Trophoblast cell (in vitro differentiated cells and primary cell): ENCODE measurements at places on chromosomes 2 and 18.
A peak's percentile ranks its signal among the peaks of the same experiment; 100 is the strongest.

- no peak for DNase-seq
Measured at GRCh38 chr18:75830828-75831227, 403.3 kb upstream of the SMIM21 start.

DNA sequence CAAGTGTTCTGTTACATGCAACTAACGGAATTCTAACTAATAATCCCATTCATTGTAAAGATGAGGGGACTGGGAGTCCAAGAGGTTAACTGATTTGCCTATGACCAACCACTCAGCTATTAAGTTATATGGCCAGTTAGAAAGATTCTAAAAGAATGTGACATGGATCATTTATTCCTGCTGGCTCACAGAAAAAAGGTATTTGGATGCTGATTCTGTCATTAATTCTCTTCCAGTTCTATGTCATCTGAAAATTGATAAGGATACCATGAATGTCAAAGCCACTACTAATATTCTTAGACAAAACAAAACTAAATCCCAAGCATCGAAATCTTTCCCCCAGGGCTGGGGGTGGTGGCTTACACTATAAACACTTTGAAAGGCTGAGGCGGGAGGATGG lies 41.2 kb upstream of the GORASP2 start:
- no peak for DNase-seq

DNA sequence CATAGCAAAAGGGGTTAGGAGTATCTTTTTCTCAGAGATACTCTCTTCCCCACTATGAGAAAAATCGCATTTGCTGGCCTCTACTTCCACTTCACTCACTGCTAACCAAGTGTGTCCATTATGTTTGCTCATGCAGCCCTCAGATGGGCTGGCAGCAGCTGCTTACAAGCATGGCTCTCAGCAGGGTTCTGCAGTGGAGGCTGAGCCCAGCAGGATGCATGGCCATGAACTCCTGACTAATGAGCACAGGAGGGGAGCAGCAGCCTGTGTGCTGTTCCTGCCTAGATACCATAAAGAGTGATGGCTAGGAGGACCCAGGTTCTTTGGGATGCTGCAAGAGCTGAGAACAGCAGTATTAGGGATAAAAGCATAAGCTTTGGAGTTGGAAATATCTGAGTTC lies 316.9 kb upstream of the THSD7B start:
- DNase-seq: no peak

DNA sequence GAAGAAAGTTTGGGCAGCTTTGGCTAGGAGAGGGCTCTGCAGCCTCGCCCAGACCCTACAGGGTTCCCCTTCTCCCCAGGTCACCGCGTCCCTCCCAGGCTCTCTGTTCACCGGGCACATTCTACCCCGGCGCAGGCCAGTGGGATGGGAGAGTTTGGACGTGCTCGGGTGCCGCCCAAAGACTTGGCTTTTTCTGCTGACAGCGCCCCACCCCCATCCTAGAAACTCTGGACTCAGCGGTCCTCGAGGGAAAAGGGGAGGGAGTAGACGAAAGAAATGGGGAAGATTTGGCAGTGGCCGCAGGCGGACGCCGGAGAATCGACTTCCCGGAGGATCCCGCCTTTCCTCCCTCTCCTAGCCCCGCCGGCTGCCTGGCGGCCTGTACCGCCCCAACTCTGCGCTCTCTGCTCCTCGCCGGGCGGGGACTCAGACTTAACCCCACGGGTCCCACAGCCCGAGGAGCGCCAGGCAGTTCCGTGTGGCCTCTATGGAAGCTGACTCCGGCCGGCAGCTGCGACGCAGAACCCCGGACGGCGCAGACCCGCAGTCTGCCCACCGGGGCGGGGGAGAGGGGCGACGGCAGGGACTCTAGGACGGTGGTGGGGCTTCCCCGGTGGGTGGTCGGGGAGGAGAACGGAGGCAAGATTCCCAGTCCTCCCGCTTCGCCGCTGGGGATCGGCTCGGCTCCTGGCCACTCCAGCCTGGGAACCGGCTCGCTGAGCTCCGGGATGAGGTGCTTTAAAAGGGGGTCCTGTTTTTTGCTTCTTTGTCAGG lies 863 bp upstream of the SIX2 start:
- DNase-seq: peak; percentile 20

DNA sequence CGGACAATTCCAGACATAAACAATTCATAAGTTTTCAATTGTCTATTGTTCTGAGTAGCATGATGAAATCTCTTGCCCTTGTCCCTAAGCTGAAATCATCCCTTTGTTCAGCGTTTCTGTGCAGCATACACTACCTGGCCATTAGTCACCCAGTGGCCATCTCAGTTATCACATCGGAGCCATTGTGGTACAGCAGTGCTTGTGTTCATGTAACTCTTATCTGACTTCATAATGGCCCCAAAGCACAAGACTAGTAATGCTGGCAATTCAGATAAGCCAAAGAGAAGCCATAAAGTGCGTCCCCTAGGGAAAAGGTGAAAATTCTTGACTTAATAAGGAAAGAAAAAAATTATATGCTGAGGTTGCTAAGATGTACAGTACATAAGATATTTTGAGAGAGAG lies 127.2 kb downstream of the FHOD3 start:
- peak; percentile 75 for DNase-seq

DNA sequence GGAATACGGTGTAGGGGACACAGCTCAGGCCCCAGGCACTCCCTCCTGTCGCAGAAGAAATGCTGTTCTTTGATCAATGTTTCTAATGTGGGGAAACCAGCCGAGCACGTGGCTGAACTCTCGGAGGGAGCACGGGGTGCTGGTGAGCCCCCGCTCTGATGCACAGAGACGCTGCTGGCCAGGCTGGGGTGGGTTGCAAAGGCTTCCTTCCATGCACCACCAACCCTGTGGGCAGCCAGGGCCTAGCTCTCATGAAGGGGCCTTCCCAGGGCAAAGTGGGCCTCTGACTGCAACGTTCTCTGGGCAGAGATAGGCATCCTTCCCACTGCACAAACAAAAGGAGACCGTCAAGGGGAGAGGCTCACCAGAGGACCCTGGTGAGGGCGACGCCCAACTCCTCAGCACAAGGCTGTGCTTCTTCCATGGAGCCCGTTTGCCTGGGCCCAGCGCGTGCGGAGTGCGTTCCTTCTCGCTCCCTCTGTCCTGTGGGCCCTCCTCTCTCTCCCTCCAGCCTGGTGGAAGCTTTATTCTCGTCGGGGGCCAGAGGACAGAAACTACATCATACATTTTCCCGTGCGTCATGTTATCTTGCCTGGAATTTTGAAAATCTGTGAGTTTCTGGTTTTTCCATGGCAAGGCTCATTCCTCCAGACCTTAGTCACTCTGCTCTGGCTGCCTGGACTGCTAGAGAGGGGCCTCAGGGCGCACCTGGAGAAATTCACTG lies 61.1 kb upstream of the SP3 start:
- peak; percentile 94 for DNase-seq

GRCh38 chr2:39216346-39217191 lies 27.2 kb downstream of the CDKL4 start:
- DNase-seq: no peak

- peak; percentile 54 for DNase-seq
Measured at GRCh38 chr2:225010804-225011203, 31.5 kb downstream of the DOCK10 start.

- DNase-seq: no peak
Measured at GRCh38 chr2:3422161-3422779, 42.8 kb downstream of the TRAPPC12 start.

GRCh38 chr18:35389095-35389618 lies 12.0 kb upstream of the ZNF396 start:
- DNase-seq: no peak

DNA sequence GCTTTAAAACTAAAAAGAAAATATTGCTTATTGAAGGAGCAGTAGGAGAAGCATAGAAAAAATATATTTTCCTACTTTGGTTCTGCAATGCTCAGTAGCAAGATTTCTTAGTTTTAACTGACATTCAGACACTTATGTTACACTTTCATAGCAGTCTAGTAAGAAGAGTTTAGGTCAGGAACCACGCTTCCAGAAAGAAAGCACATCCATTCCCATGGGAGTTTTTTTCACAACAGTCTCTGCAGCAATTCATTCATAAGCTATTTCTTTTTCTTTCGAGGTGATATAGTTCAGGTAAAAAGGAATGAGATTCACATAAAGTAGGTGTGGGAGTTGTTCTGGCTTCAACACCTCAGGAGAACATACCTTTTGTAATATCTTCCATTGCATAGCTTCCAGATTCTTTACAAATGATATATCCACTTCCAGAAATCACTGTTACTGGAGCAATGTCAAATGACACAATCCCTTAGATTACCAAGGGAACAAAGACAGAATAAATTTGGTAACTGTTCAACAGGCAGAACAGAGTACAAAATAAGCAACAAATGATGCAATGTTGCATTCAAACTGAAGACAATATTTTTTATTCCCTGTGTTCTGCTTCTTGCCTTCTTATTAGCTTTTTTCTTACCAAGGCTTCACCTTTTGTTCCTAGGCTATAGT lies 95.2 kb upstream of the GULP1 start:
- DNase-seq: peak; percentile 21

- no peak for DNase-seq
Measured at GRCh38 chr2:241509155-241509784, 886 bp upstream of the STK25 start.

DNA sequence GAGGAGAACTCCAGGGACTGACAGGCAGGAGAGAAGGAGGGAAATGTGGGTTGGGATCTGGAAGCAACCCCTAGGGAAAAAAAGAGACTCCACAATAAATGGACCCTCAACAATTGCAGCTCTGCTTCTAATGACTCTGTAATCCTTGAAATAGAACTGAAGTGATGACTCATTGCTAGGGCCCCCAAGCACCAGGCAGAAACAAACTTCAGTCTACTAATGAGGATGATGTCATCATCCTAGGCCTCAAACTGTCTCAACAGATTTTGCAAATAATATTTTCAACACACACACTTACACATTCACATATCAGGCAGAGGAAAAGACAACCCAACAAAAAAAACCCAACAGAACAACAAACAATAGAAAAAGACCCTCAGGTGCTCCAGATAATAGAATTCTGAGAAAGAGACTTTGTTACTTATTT lies 143.3 kb downstream of the HDAC4 start:
- no peak for DNase-seq

DNA sequence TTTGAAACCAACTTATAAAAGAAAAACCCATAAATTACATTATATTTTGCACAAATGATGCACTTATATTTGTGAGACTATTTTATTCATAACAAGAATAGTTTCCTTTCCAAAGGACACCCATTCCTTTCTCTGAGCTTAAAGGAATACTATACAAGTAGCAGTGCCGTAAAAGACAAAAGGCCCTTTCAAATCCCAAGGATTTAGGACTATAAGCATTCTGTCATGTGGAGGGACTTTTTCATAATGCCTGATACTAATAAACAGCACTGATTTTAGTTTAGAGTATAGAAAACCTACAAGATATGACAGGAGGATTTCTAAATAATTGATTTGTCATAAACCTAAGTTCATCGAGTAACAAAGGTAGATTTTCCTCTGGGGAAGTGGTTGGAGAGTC lies 1134.2 kb upstream of the ZEB2 start:
- no peak for DNase-seq

- no peak for DNase-seq
Measured at GRCh38 chr2:30441023-30441422, 6.0 kb upstream of the LCLAT1 start.

GRCh38 chr18:73261243-73261642 lies 393.5 kb upstream of the NETO1 start:
- DNase-seq: peak; percentile 1

- no peak for DNase-seq
Measured at GRCh38 chr2:24707143-24707542, 86.0 kb downstream of the PTRHD1 start.

- no peak for DNase-seq
Measured at GRCh38 chr2:199902486-199903110, 8.5 kb upstream of the C2orf69 start.

- DNase-seq: no peak
Measured at GRCh38 chr2:240832921-240833494, 13.0 kb upstream of the KIF1A start.

DNA sequence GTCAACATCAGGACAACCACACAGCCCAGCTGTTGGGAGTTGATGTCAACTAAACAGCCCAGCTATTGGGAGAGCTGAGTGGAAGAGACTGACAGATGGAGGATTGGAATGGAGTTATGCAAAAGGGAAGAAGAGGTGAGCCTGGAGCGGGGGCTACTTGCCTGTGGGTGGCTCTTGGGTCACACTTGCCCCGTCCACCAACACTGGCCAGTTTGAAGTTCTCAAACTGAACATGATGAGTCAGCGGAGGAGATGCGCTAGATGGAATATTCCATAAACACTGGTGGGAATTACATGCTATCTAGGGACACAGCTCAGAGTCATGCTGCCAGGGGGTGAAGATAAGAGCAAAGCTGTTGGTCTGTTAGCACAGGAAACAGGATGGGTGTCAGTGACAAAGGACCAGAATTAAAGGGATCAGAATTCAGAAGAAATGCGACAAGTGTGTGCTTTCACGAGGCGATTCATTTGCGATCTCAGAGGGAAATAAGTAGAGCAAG lies 33.2 kb upstream of the AGAP1 start:
- DNase-seq: no peak

GRCh38 chr2:6442252-6442985 lies 423.3 kb downstream of the CMPK2 start:
- DNase-seq: no peak

- DNase-seq: no peak
Measured at GRCh38 chr2:239273280-239274234, 127.3 kb downstream of the HDAC4 start.

DNA sequence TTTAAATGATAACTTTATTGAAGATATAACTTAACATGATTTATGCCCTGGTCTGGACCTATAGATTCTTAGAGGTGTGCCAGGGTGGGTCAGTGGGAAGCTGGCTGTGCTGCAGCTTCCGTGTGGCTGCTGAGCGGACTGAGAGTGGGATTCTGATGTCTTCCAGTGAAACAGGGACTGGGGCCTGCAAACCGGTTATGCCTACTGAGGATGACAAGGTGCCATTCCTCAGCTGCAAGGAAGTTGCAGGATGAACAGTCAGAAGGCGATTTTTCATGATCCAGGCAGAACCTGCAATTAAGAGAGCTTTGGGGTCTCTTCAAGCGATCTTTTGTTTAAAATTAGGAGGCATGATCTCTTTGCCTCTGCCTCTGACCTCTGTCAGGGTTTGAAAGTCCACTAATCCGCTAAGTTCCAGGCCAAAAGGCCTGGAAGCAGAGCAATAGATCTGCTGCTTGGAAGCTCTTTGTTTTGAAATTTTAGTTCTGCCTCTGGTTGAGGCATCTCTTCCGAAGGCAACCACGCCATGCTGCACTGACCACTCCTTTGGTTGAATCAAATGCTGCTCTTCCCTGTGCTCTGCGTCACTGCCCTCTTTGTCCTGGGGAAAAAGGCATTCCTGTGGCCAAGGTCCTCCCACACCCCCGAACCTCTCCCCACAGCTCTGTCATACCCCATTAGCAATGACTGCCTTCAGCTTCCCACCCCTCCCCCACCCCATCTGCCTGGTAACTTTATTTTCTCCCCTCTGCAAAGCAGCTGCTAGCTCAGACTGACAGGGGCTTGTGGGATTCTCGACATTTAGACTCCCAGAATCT lies 2.0 kb downstream of the TMEM169 start:
- no peak for DNase-seq

- no peak for DNase-seq
Measured at GRCh38 chr2:189337656-189338055, 103.6 kb upstream of the WDR75 start.
